NCI-H1417 (cell line): ENCODE measurements at places on chromosomes 2 and 18.

GRCh38 chr2:142954493-142954892, 77.0 kb downstream of the KYNU start:
- no peak for DNase-seq

GRCh38 chr2:42931818-42932195, 139.4 kb upstream of the HAAO start:
- DNase-seq = no peak

DNA sequence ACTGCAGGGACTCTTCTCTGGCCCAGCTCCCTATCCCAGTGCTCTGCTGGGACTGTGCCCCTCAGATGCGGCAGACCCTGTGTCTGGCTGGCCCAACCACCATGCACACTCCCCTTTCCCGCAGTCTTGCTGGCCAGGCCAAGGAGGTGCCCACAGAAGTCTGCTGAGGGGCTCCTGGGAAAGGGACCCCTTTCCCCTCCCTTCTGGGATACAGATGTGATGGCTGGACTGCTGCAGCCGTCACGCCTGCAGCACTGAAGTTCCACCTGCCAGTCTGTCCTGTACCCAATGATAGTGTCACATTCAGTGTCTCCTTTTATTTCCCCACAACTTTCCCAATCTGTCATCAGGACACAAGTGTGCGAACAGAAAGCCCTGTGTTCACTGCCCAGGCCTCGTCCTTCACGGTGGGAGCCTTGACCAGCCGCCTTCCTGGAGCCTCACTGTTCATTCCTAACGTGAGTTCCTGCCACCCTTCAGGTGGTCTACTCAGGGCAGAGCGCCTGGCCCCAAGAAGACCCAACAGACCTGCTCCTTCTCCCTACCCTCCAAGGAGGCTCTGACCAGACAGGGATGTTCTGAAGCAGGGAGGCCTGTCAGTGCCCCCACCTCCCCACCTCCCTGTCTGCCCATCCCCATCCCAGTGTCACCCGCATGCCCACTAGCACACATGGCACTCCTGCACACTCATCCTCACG, 47.1 kb downstream of the ANKMY1 start:
- DNase-seq = no peak

DNA sequence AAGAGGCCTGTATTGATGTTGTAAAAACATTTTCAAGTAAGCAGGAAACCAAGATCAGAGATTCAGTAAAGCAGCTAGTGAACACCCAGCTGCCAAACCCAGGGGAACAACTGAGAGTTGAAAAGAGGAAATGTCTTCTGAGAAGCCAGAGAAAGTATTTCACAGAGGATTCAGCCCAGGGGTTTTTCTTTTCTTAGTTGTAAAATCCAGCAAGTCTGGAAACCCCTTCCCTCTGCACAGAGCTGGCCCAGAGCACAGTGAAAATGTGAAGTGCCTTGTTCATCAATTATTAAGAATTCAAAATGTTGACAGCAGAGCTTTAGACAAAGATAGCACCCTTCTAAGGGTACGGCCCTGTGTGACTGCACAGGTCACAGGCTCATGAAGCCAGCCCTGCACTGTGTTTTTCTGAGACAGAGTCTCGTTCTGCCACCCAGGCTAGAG, 28.4 kb downstream of the AFF3 start:
- no peak for DNase-seq

DNA sequence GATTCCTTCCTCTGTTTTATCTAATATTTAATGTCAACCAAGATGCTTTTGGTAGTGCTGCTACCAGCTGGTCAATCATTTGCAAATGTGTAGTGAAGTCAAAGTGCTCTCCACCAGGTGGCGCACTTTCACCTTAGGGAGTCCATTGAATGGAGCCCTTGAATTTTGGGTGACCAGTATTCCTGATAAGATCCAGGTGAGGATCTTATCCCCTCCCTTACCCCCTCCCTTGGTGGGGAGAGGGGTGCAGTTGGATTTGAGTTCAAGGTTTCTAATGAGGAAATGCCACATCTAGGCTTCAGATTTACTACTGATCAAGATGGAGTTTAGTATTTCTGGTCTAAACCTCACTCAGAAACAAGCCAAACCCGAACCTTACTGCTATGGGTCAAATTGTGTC, 12.0 kb upstream of the E2F6 start:
- DNase-seq = peak; percentile 79

DNA sequence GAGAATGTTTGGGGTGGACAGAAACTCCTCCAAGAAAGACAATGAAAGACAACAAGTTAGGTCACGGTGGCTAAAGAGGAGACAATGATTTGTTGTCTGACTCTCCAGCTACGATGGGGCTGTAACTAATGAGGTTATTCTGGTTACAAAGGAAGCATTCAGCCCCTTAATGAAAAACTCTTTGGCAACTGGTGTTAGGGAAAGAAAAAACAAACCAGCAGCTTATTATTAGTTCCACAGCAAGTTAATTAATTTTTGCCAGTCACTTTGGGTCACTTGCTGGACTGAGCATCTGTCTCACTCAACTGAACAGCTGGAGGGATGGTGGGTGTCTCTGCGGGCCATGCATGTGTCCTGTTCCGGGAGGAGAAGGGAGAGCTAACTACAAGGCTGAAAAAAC, 263.7 kb downstream of the ALK start:
- DNase-seq = no peak

GRCh38 chr2:236795861-236796219, 226.2 kb downstream of the ACKR3 start:
- DNase-seq = no peak

DNA sequence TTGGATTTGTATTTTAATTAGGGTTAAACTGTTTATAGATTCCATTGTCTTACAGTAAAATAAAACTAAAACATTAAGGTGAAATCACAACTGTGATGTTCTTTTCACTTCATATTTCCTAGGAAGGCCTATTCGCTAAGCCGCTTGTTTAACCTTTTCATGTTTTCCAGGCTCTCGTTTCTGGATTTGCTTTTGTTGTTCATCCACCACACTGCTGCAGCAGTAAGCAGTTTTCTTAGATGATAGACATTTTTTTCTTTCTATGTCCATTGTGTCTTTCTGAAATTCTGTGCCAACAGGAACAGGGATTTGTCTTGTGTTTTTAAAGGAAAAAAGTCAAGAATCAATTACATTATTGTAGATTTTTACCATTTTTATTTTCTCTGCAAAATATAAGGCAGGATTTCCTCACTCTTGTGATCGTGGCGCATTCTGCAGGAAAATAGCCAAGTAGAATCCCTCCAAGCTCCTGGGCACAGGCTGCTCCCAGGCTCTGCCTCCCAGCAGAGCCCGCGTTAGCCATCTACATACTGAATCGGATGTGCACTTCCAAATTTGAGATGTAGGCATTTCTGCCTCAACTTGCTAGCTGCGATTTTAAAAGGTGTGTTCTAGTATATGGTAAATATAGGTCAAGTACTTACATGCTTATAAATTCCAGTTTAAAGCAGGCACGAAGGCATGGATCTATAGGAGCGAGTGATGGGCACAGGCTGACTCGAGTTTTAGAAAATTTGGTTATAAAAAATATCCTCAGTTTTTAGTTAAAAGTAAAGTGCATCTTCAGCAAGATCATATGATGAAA, 10.2 kb downstream of the TSHZ1 start:
- DNase-seq = peak; percentile 52

- DNase-seq = no peak
Observed at GRCh38 chr2:62112179-62112578, 83.7 kb upstream of the B3GNT2 start.

DNA sequence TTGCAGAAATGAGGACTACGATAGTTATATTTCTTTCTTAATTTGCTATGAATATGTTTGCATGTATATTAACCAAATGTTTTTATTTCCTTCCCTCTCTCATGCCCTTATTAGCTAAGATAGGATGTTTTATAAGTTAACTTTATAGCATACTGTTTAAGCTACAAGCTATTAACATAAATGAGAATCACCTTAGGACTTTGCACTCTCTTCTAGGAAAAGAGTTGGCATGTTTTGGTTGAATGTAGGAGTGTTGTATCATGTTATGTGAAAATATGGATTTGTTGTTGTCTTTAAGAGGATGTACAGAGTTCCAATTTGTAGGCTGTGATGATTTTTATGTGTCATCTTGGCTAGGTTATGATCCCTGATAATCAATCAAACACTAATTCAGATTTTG, 467.4 kb upstream of the SETBP1 start:
- DNase-seq = no peak

GRCh38 chr2:233056961-233057605, 3.1 kb upstream of the INPP5D start:
- DNase-seq = no peak

DNA sequence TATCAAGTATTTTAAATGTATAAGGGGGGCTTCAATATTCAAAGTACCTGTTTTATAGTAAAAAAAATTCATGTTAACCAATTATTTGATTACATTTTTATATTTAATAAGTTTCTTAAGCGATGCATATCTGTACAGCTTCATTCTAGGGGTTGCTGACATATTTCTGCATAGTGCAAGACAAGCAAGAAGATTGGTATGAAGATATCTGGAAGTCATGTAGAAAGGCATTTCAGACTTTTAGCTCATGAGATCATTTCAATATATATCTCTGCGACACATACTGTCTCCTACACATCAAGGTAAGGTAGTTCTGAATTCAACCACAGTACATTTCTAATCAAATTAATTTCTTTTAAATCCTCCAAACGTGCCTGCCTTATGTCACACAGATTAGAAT, 73.1 kb downstream of the MEMO1 start:
- no peak for DNase-seq

- DNase-seq = no peak
Observed at GRCh38 chr2:168490946-168491605, 35.0 kb downstream of the CERS6 start.

DNA sequence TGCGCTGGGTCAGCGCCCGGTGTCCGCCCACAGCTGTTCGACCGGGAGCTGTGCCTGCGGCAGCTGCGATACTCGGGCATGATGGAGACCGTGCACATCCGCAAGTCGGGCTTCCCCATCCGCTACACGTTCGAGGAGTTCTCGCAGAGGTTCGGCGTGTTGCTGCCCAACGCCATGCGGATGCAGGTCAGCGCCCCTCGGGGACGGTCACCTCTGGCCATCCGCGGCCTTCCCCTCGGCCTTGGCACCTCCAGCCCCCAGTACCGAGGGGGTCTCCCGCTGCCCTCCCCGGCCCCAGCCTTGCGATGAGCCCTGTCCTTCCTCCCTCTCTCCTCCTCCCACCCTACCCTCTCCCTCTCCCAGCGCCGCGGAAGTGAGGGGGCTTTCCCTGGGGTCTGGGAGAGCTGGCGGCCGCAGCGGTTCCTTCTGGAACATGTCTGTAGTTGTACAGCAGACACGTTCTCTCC, 53.2 kb upstream of the GPR17 start:
- DNase-seq = no peak

DNA sequence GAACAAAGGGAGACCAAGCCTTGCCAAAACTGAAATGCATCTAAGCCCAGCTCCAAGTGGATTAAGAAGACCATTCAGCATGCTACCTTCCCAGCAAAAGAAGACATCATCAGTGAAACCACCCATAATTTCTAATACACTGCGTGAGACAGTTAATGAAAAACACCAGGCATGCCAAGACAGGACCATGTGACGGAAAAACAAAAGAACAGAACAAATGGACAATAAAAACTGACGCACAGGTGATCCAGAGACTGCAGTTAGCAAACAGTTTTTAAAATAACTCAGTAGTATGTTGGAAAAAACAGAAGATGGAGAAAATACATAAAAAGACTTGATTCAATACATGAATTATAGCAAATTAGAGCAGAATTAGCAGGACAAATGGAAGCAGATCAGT, 15.3 kb downstream of the FAM168B start:
- peak; percentile 19 for DNase-seq

DNA sequence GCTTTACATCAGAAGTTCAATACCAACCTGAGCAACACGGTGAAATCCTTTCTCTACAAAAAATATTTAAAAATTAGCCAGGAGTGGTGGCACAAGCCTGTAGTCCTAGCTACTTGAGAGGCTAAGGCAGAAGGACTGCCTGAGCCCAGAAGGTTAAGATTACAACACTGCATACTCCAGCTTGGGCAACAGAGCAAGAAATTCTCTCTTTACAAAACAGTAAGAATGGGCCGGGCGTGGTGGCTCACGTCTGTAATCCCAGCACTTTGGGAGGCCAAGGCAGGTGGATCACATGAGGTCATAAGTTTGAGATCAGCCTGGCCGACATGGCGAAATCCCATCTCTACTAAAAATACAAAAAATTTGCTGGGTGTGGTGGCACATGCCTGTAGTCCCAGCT, 113.2 kb downstream of the USP34 start:
- DNase-seq = no peak

DNA sequence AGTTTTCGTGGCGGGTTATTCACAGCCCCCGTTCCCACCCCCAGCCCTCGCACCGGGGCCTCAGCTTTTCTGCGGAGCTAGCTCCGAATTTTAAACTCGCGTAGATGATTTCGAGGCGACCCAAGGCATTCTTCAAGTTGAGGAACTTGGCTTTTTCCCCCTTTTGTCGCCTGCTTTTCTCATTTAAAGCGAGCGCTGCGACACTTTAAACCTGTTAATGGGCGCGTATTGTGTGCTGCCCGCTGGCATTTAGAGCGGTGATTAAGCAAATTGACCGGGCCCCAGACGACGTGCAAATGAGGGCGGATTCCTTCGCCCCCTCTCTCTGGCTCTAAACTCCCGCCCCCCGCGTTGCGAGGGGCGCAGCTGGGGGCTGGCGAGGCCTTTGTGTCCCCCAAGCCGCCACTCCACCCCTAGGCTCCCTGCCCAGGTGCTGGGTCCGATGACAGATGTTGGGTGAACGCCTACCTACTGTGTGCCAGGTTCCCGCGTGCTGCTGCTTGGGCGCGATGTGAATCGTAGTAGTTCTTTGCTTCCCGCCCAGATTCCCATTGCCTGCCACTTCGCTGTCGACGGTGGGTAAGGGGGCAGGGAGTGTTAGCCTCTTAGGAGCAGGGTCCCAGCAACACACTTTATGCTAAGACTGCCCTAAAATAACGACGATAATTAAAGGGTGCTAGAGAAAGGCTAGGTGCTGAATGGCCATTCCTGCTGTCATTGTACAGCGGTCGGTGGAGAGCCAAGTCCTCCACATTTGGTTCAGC, 1.9 kb downstream of the TCF7L1 start:
- no peak for DNase-seq

GRCh38 chr2:211816754-211817153, 721.8 kb downstream of the ERBB4 start:
- DNase-seq = peak; percentile 66

- DNase-seq = no peak
Observed at GRCh38 chr18:66780609-66781008, 176.7 kb upstream of the CDH19 start.

- no peak for DNase-seq
Observed at GRCh38 chr2:217729421-217730053, 273.3 kb downstream of the TNS1 start.

DNA sequence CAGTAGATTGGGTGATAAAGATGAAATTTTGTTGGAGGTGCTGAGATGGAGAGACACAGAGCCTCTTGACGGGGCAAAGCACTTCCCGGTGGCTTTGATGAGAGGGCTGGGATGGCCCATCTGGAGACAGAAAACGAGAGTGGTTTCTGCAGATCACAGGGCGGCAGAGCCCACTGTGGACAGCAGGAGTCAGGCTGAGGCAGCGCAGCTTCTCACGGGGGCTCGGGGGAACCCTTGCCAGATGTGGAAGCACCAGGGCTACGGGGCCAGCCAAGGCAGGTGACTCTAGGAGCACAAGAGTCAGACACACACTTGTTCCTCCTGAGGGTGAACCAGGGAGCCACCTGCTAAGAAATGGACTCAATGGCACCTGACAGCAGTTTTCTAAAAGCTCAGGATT, 78.5 kb downstream of the TPO start:
- no peak for DNase-seq
